ENCODE measurements at places on chromosomes 13 and 19.

GRCh38 chr13:30126903-30127428 lies 180.4 kb downstream of the KATNAL1 start:
- DNase-seq, result no peak

GRCh38 chr13:99307247-99307646 lies at the start of gene GPR183:
GPR183 (minus strand) TSS chr13:99307399; CDS start chr13:99296145, 11,254 bp downstream.
- DNase-seq, result no peak

DNA sequence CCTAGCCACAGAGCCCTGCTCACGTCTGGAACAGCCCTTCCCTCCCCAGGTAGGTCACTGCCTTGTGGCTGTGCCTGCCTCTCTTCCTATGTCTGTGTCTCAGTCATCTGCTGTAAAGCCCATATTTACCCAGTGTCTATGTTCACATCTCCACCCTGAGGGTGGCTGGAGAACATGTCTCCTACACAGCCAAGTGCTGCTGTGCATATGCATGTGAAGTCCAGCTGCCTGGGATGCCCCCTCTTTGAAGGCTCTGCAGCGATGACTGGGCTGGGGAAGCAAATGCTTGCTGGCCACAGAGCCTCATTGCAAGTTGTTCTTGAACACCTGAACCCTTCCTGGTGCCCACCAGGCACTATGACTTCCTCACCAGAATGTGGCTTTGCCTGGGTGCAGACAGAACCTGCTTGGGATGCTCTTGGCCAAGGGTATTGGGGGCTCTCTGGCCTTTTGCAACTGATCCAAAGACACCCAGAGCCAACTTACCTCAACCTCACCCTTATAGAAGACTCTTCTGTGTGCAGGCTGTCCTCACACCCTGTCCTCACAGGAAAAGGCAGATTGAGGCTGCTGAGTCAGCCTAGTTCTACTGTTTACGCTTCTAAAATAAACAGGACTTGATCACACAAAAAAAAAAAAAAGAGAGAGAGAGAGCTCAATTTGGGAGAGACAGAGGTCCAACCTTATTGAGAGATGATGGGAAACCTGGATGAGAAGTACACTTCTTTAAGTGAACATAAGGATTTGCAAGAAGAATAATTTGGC lies 26.5 kb downstream of the MRPL57 start:
- DNase-seq, result no peak

DNA sequence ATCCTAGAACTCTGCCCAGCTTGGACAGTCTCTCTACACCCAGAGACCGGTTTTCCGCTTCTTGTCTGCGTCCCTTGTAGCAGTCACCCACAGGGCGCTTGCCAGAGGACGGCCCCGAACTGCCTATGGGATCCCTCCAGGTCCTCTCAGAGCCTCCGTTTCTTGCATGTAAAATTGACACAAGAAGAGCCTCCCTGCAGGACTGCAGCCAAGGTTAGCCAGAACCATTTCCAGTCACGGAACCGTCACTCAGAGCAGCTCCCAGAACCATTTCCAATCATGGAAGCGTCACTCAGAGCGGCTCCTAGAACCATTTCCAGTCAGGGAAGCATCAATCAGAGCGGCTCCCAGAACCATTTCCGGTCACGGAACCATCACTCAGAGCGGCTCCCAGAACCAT lies 65.5 kb downstream of the ATP11A start:
- no peak for DNase-seq

- no peak for DNase-seq
Measured at GRCh38 chr19:51660975-51661600, 14.5 kb upstream of the SIGLEC14 start.

- DNase-seq, result no peak
Measured at GRCh38 chr19:52527956-52528351, 486 bp downstream of the ZNF808 start.

- DNase-seq, result no peak
Measured at GRCh38 chr13:78383899-78384298, 219.5 kb downstream of the POU4F1 start.

GRCh38 chr13:61183670-61184069 lies 232.0 kb downstream of the PCDH20 start:
- DNase-seq, result no peak

- no peak for DNase-seq
Measured at GRCh38 chr13:64248371-64249065, 2832.9 kb upstream of the PCDH20 start.

- DNase-seq, result no peak
Measured at GRCh38 chr19:11355160-11356073, at the start of gene PLPPR2. PLPPR2 (plus strand) TSS chr19:11355432; CDS start chr19:11357674, 2,242 bp downstream.

DNA sequence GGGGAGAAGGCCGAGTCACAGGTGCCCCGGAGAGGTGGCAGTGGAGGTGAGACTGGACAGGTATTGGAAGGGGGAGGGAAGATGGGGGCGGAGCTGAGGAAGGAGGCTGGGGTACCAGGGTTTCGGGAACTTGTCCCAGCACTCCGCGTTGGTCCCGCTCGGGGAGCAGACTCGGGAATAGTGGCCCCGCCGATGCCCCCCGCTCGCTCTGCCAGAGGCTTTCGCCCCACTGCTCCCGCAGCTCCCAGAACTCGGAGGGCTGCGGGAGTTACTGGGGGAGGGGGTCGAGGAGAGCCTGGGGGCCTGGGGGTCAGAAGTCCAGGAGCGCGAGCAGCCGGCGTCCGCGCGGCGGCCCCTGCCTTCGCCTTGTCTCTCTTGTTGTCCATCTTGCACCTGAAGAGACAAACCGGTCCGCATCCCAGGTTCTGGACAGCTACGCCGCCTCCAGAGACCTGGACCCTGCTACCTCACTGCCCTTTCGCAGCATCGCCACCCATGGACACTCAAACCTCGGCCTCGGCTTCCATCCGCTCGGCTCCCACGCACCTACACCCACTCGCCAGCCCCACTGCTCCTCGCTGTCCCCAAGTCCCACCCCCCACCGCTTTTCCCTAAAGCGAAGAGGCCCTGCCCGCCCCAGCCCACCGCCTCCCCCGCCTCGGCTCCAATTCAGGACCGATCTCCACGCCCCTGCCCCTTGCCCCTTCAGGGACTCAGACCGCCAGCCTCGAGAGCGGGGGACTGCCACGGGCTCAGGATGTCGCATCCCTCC lies 700 bp downstream of the PRR36 start:
- DNase-seq, result no peak
